ENCODE measurements at places on chromosomes 2 and 18.

- no peak for DNase-seq
Observed at GRCh38 chr2:221372159-221372884, 199.8 kb downstream of the EPHA4 start.

GRCh38 chr2:143728498-143728897, 599.3 kb downstream of the ARHGAP15 start:
- no peak for DNase-seq

GRCh38 chr2:42569116-42569711, 782 bp downstream of the MTA3 start:
- no peak for DNase-seq

- no peak for DNase-seq
Observed at GRCh38 chr2:68917034-68917718, 35.5 kb downstream of the GKN2 start.

- DNase-seq: no peak
Observed at GRCh38 chr2:163610817-163611556, 124.8 kb downstream of the FIGN start.

- no peak for DNase-seq
Observed at GRCh38 chr2:207073801-207074678, 91.7 kb downstream of the KLF7 start.

DNA sequence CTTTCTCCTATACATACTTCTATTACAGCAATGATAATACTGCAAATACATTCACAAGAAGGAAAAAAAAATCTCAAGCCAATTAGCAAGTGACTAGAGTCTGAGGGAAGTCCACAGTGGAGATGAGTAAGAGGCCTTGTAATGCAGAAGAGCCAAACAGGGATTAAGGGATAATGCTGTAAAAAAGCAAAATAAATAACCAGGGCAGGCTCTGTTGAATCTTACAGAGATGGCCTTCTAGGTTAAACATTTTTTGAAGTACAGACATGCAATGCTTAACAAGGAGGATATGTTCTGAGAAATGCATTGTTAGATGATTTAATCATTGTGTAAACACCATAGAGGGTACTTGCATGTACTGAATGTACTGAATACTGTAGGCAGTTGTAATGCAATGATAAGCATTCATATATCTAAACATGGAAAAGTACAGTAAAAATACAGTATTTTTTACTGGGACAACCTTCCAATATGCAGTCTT, 122.1 kb upstream of the RMDN2 start:
- DNase-seq: no peak

- DNase-seq: no peak
Observed at GRCh38 chr2:161119483-161119882, 40.7 kb upstream of the TANK start.

DNA sequence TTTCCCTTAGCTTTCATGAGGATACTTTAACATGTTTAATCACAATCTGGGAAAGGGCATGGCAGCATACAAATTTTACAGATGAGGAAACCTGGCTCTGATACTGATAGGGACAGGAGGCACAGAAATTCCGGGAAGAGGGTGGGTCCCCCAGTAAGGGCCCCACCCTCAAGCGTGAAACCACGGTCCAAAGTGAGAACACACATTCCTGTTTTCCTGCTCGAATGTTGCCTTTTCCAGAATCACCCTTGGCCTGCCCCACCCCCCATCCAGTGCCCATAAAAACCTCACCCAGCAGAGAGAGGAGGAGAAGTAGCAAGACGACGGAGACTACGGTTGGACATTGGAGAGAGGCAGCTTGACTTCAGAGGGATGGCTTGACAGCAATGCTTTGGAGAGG, 98.2 kb downstream of the HIBCH start:
- no peak for DNase-seq

GRCh38 chr2:46748735-46749531, 166.7 kb downstream of the MCFD2 start:
- no peak for DNase-seq

DNA sequence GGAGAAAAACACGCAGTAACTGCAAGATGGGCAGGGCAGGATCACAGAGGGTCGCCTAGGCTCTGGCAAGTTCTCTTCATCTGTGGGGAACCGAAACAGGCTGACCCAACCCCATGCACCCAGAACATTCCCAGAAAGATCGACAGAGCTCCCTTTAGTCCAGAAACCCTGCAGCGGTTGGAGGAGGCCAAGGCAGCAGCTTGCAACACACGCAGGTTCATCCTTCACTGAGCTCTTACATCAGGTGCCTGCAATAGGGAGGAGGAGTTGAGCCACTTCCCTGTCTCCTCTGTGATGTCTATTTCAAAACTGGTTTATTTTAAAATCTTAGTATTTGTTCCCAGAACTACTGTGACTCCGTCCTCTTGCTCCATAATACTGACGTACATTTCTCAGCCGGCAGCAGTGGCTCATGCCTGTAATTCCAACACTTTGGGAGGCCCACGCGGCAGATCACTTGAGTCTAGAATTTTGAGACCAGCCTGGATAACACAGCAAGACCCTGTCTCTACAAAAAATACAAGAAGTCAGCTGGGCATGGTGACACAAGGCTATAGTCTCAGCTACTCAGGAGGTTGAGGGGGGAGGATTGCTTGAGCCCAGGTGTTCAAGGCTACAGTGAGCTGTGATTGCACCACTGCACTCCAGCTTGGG, 11.5 kb upstream of the SLC11A1 start:
- peak; percentile 10 for DNase-seq

GRCh38 chr2:203987959-203988358, 51.4 kb downstream of the ICOS start:
- DNase-seq: no peak

DNA sequence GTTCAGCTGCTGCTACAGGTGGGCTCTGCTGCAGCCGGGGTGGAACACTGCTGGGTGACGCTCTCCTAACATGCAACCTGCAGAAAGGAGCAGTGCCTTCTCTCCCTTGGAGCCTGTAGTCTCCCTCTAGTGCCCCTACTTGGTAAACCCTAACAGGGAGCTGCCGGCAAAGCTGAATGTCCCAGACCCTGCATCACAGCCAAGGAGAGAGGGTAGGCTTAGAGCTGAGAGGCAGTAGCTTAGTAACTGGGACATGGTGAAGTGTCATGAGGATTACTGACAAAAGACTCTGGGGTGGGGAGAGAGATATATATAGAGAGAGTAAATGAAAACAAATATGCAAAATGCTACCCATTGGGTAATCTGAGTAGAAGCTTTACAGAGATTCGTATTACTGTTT, 9.9 kb downstream of the NCAPH start:
- peak; percentile 48 for DNase-seq

- DNase-seq: no peak
Observed at GRCh38 chr2:179429597-179429996, 165.0 kb upstream of the SESTD1 start.

- DNase-seq: no peak
Observed at GRCh38 chr18:63244607-63245006, 75.0 kb downstream of the BCL2 start.

GRCh38 chr2:8441986-8442385, 239.9 kb upstream of the ID2 start:
- peak; percentile 63 for DNase-seq

GRCh38 chr2:174080672-174081121, 115.5 kb upstream of the SP3 start:
- no peak for DNase-seq

DNA sequence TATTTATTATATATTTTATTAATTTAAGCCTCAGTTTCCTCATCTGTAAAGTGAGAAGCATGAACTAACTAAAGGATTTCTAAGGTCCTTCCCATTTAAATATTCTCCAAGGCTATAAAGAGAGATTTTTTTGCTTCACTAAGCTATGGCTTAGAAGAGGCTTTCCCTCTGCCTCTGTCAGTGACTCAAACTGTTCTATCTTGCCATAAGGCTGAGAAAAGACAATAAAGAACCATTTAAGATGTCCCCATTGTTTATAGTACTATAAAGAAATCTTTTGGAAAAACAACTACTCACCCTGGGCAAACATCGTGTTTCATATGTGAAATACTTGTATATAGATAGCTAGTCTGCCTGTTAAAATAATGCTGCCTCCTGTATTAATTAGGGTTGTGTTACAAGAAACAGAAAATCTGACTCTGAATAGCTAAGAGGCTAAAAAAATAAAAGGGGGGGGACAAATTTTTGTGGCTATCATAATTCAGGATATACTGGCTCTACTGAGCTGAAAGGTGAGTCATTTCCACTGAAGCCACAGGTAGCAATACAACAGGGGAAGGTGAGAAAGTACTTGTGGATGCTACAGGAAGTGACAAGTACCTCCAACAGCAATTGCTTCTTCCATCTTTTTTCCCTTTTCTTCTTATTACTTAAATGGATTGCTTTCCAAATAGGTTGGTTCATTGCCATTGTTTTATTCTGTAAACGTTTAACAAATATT, 25.4 kb downstream of the EPHA4 start:
- DNase-seq: no peak

DNA sequence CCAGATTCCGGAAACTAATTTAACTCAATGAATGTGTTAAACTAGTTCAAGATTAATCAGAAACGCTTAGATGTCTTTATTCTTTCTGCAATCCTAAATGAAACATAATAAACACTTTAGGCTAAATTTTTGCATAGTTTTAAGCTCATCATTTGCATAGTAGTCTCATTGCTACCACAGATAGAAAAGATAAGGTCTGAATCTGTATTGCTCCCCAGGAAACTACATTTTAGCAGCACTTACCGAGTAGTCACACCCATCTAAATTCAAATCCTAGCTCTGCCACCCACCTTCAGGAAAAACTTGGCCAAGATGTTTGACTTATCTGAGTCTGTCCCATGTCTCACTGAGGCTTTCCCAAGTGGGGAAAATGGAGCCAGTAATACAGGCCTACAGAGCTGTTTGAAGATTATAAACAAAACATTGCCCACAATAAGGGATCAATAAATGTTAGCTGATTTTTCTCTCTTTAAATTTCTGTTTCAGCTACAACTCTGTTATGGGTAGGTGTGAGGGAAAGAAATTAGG, 87.0 kb downstream of the GALNT3 start:
- DNase-seq: no peak

DNA sequence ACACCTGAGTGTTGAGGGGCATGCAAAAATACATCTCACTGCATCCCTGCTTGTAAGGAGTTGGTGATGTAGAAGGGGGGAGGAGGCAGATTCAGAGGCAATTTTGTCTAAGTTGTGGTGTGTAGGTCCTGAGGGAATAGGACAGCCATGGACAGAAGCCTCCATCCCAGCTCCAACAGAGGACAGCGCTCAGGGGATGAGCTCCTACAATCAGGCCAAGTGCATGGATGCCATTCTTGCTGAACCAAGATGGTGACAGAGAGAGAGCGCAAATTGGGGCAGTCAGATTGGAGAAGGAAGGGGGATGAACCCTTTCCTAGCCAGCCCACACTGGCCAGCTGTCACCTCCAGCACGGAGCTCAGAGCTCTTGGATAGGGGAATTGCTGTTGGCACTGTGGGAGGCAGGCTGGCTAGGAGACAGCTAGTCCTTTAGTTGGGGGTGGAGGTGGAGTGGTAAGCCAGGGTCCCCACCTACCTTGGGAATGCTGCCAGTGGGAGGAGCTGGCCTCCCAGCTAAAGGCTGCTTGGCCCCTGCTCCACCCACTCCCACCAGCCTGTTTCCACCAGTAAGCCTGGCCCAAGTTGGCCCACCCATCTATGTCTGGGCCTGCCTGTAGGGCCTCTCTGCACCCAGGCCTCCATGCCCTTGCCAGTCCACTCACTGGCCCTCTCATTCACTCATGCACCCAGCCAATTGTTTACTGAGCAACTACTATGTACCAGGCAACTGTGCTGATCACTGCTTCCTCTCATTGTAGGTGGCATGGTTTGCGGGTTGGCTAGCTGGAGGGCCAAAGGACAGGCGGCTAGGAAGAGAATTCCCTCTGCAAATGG, 2.5 kb upstream of the PER2 start:
- no peak for DNase-seq

- no peak for DNase-seq
Observed at GRCh38 chr18:10912790-10913545, 236.4 kb downstream of the PIEZO2 start.

DNA sequence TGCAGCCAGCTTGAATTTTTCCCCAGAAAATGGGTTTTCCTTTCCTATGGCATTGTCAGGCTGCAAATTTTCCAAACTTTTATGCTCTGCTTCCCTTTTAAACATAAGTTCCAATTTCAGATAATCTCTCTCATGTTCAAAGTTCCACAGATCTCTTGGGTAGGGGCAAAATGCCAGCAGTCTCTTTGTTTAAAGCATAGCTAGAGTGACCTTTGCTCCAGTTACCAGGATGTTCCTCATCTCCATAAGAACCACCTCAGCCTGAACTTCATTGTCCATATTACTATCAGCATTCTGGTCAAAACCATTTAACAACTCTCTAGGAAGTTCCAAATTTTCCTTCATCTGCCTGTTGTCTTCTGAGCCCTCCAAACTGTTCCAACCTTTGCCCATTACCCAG, 68.3 kb downstream of the SGPP2 start:
- DNase-seq: no peak

- DNase-seq: no peak
Observed at GRCh38 chr2:177306550-177306949, 42.0 kb upstream of the NFE2L2 start.

- DNase-seq: no peak
Observed at GRCh38 chr2:43085929-43086328, 140.5 kb downstream of the ZFP36L2 start.

DNA sequence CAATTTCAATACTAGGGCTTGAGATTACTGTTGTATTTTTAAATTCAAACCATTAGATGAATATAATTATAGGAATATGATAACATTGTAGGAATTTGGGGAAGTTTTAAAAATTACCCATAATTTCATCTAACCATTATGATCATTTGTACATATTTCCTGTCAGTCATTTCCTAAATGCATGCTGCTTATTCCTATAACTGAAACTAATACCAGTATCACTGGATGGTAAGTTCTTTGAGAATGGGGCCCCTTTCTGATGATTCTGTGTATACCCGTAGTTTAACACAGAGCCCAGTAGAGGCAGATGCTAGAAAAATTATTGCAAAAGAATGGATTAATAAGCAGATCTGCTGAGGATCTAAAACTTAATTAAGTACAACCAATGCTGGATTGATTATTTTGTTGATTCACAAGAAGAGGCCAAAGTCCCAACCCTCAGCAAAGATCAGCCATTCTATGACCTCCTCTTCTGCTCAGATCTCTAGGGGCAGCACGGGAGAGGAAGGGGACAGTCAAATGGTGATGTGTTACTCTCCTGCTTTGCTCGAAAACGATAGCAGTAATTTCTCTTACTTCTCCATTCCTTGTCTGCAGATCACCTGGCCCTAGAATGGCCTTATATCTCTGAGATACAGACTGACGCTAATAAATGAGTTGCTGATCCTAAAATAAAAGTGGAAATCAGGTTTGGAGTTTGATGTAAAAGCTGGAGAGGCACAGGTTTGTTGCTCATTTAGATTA, 69.5 kb upstream of the PELI1 start:
- no peak for DNase-seq

DNA sequence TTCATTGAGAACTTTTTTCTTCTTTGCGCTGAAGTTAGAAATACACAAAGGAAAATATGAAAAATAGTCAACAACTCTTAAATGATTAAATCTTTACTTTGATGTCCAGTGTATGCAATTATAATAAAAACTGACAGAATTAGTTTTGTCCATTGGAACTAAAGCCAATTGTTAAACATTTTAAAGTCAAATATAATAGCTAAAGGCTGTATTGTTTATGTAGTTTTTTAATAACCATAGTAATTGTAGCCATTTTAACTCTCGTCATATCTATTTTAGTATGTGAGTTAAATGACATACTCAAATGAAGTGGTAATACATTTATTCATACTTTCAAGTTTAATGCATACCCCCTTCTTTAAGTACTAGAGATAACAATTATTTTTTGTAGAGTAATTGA, 4.7 kb upstream of the COBLL1 start:
- DNase-seq: no peak

- no peak for DNase-seq
Observed at GRCh38 chr2:14941151-14941631, 308.7 kb downstream of the LRATD1 start.
